ENCODE measurements at places on chromosomes 13 and 19.

- no peak for DNase-seq
Observed at GRCh38 chr19:50722201-50723013, 757 bp upstream of the CLEC11A start.

DNA sequence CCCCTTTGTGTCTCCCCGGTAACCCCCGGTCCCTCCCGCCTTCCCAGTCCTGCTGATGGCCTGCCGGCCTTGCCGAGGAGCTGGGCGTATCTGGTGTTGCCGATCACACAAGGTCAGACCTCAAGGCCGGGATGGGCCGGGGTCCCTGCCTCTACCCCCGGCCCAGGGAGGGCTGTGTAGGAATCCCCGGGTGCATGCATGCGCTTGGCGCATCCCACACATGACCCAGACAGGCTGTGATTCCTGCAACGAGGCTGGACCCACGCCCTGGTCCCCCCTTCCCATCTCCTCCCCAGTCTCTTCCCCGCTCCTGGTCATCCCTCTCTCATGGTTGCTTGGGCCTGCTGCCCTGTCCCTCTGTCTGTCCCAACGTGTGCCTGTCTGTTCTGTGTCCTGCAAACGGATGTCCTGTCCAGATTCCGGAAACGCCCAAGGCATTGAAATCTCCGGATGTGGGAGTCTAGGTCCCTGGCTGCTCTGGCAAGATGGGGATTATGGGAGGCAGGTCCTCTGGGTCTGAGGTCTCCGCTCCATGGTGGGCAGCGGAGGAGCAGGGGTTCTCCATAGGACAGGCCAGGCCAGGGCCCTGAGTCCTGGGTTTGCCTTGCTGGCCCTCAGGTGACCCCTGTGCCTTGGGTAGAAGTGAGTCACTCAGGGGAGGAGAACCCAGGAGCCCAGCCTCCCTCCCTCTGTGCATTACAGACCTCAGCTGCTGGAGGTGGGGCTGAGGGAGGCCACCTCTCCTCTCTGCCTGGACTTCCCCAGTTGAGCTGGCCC lies 1.6 kb downstream of the PKN1 start:
- DNase-seq = no peak

- no peak for DNase-seq
Observed at GRCh38 chr13:29165216-29165615, 345.1 kb downstream of the MTUS2 start.

DNA sequence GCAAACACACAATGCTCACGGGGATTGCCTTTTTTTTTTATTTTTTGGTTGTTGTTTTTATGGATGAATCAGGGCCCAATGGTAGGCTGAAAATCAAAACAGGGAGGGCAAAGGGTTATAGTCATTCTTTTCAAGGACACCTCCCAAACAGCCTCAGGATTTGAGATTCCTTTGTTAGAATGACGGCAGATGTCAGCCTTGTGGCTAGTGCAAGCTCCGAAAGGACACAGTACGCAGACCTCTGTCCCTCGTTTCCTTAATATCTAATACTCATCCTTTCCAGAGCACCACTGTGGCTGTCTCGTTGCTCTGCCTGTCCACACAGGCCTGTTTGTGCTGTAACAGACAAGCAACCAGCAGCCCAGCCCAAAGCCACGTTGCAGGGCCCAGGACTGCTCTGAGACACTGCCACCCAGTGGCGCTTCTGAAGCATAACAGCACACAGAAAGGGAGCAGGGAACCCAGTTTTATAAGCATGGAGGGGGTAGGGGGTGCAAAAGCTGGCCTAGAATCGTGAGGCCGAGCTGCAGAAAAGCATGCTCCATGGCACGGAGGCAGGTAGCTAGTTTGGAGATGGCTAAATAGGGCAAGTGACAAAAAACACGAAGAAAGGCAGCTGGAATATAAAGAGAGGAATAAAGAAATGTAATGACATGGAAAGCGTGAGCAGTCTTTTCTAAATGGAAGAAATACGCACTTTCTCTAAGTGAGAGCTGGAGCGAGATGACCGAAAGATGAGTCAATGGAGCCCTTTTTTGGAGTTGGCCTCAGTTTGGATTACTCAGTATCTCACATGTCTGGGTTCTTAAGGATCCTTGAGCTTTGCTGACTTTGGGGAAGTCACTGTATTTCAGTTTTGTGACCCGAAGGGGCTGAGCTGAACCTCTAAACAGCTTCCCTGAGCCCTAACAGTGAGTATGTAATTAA lies 40.7 kb upstream of the MEDAG start:
- peak; percentile 66 for DNase-seq

DNA sequence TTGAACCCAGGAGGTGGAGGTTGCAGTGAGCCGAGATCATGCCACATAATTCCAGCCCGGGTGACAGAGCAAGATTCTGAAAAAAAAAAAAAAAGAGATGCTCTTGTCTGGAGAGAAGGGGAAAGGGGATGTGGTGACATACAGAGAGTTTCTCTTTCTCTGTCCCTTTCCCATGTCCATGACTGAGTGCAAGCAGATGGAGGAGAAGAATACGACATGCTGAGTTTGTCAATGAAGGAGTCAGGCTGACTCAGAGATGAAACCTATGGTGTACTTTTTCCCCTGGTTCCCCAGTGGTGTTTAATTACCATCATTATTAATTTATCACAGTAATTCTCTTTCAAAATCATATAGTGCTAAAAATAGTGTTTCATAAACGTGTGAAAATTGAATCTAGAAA lies 448.8 kb downstream of the FOXO1 start:
- DNase-seq = peak; percentile 61

- no peak for DNase-seq
Observed at GRCh38 chr19:35337097-35337983, 8.4 kb downstream of the CD22 start.

DNA sequence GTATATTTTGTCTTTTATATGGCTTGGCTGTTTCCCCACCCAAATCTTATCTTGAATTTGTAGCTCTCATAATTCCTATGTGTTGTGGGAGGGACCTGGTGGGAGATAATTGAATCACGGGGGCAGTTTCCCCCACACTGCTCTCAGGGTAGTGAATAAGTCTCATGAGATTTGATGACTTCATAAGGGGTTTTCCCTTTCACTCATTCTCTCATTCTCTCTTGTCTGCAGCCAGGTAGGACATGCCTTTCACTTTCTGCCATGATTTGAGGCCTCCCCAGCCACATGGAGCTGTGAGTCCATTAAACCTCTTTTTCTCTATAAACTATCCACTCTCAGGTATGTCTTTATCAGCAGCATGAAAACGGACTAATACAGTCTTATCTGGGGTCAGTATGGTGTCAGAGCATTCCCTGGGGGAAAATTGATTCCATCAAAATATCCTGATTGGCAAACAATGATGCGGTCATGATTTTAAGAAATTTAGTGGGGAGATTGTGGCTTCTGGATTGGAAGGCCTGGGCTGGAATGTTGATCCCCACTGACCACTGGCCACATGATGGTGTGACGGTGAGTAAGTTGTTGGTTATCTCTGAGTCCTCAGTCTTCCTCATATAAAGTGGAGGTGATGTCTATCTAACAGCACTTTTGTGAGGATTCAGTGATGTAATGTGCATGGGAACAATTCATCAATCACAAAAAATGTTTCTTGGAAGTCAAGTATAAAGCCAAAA lies 27.5 kb upstream of the ANKRD10 start:
- DNase-seq = no peak

DNA sequence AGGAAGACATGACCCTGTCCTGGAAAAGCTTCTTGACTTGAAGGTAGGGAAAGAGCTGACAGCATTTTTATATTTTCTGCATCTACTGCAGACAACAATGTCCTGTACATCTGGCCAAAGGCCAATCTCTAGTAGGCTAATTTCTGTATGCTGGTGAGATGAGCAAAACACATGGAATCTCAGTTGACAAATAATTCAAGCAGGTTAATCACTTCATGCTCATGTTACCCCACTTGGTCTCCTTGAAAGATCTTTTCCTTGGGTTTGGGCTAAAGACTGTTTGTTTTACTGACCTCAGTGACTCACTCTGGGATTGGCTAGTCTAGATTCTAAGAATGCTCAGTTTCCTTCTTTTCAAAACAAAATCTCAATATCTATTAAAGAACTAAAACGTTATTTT lies 298.8 kb downstream of the LMO7 start:
- DNase-seq = no peak

GRCh38 chr19:30513082-30513411 lies 140.9 kb downstream of the ZNF536 start:
- peak; percentile 100 for DNase-seq

DNA sequence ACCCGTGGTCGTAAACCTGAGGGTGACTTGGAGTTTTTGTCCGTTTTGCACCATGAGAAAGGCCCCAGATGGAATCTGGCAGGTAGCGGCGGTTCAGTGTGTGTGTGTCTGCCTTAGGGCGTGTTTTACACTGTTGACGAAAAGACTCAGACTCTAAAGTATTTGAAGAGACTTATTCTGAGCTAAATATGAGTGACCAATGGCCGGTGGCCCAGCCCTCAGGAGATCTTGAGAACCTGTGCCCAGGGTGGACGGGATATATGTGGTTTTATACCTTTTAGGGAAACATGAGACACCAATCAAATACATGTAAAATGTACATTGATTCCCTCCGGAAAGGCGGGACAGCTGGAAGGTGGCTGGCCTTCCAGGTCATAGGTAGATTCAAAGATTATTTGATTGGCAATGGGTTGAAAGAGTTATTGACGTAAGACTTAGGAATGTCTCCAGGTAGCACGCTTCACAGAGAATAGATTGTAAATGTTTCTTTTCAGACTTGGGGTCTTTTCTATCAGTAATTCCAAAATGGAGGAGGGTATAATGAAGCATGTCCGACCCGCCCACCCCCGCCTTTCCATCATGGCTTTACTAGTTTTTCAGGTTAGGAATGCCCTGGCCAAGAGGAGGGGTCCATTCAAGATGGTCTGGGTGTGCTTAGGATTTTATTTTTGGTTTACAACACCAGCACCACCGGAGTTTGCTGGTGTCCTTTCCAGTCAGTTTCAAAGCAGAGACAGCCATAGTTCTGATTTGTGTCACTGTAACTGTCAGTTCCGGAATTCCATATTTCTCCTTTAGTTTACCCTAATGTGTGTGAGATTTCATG lies 1.0 kb upstream of the ZNF529 start:
- no peak for DNase-seq

DNA sequence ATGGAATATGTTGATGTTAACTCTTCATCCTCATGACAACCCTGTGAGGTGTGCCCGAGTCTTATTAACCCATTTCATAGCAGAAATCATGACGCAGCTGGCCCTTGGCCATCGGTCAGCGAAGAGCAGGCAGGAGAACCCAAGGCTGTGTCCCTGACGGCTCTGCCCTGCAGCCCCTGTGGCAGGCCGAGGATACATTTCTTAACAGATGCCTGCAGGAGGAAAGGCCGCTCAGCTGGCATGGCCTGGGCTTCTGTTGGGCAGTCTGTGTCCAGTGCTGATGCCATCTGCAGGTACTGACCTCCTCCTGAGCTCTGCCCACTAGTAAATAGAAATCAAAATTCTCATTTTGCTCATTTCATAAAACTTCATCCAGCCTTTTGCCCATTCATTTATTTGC lies 35.4 kb upstream of the MCF2L start:
- no peak for DNase-seq

- no peak for DNase-seq
Observed at GRCh38 chr13:67003743-67004142, 226.4 kb downstream of the PCDH9 start.

GRCh38 chr13:42071672-42072419 lies 23.4 kb downstream of the DGKH start:
- DNase-seq = no peak

DNA sequence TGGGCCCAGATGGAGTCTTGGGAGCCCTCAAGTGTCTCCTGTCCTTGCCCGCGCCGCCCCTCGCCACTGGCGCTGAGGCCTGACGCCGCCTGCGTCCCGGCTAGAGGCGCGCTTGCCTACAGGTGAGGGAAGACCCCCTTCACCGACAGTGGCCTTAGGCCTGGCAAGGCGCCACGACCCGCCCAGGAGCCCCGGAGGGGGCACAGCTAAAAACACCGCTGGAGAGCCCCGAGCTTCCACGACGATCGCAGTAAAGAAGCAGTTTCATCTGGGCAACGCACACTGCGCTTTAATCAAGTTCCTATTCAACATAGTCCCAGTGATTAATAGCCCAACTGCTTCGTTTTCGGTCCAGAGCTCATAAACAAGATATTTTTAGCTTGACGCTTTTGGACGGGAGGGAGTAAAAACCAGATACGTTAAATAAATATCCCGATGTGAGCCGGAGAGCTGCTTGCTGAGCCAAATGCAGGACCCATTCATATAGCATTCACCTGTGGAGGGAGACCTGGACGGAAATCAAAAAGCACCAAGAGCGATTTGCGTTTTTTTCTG lies 1.5 kb upstream of the CEBPA start:
- DNase-seq = peak; percentile 36

DNA sequence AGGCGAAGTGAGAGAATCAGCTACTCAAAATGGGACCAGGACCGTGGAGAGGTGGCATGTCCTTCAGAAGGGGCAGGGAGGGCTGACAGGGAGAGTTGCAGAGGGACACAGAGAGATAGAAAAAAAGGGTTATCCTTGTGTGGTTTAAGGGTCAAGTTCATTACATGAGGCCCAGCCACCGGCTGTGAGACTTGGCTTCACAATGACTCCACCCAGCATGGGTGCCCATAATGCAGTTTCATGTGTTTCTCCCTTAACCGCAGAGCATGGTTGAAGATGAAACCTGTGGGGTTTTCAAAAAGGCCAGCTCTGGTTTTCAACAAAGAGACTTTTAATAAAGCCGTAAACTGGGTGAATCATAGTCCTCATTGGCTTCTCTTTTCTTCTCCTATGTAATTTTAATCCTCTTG lies 164.6 kb downstream of the KLF5 start:
- DNase-seq = no peak

DNA sequence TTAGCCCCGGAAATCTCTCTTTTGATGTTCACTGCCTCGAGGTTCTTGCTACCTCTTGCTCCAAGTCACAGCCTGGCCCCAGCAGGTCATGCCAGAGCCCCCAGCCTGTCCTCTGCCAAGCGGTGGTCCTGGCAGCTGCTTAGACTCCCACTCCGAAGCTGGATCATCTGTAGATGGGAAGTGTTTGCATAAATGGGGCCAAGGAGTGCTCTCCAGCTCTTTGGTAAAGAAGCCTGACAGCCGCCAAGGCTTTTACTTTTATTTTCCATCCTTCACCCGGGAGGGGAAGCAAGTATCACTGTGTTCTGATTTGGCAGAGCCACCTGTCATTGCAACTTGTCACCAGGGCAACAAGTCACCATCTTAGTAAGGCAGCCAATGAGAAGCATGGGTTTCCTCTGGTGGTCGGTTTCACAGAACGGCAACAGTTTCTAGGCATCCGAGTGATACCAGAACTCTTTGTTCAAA lies 10.6 kb upstream of the RETN start:
- DNase-seq = peak; percentile 78

GRCh38 chr13:107743983-107744382 lies 471.4 kb downstream of the LIG4 start:
- no peak for DNase-seq

- DNase-seq = peak; percentile 58
Observed at GRCh38 chr13:49585220-49586157, at the start of gene RCBTB1. Gene RCBTB1 (minus strand): TSS chr13:49585558. CDS start chr13:49567279, 18,279 bp downstream.

- DNase-seq = no peak
Observed at GRCh38 chr19:10945264-10945663, 15.6 kb upstream of the SMARCA4 start.

Data from DMS79 treated with DMSO at 0.1 percent for 48 hours (cell line).